Muscle of arm (tissue), 14 donors: ENCODE measurements at places on chromosomes 4 and X.

- DNase-seq: no peak
Observed at GRCh38 chr4:68469482-68469881, 22.2 kb downstream of the TMPRSS11E start.

DNA sequence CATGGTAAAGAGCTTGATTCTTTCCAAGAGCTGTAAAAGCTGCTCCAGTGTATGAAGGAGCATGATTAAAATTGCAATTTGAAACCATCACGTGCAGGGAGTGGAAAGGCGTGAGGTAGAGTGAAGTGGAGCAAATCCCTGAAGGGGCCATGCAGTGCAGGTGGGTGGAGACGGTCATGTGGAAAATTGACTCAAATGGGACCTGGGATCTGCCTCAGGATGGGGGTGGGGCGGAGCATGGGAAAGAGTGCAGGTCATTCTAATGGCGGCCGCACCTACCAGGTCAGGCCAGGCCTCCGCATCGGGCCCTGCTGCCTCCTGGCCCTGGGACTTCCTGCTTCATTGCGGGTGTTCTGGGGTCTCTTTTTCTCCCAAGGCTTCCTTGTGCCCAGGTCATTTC, 25.3 kb upstream of the TRIM60 start:
- DNase-seq: no peak

DNA sequence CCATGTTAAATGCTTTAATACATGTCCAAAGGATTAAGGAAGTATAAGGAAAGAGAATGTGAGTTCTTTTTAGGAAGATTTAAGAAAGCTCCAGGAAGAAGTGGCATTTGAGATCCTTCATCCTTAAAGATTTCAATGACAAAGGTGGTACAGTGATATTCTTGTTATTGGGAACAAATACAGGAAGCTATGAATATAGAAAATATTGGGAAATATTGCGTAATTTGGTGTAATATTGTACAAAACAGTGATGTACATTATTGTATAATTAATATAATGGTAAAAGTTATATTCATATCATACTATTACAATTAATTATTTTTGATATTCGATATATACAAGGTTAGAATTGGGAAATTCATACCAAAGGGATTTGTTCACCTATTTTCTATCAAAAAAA, 937.9 kb downstream of the CCSER1 start:
- no peak for DNase-seq

GRCh38 chrX:17597327-17597726, 140.0 kb upstream of the SCML1 start:
- no peak for DNase-seq

GRCh38 chr4:4857001-4857808, 2.3 kb upstream of the MSX1 start:
- DNase-seq: no peak

- DNase-seq: no peak
Observed at GRCh38 chr4:16056681-16057385, 27.0 kb downstream of the PROM1 start.
